ENCODE measurements at places on chromosomes 16 and 17.
A peak's percentile ranks its signal among the peaks of the same experiment; 100 is the strongest.

GRCh38 chr17:10646392-10646990 is 10.6 kb downstream of the MYH3 start:
- peak; percentile 26 for DNase-seq

DNA sequence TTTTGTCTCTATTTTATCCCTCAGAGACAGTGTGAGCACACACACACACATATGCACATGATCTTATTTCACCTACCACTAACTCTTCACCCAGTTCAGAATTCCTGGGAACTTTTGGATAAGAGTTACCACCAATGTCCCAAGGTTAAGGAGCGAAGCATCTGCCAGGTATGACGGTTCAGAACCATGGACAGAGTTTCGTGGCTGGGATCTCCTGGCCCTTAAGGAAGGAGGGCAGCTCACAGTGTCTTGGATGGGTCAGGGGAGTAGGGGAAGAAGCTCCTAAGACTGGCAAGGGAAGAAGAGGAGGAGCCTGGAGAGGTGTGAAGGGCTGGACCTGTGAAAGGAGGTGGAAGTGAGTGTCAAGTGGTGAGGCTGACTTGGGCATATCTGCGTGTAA is 23.0 kb upstream of the TMEM132E start:
- DNase-seq: no peak

- DNase-seq: no peak
Observed at GRCh38 chr16:49024896-49025295, 256.7 kb downstream of the CBLN1 start.

- DNase-seq: no peak
Observed at GRCh38 chr17:59456428-59456827, 109.0 kb upstream of the DHX40 start.

DNA sequence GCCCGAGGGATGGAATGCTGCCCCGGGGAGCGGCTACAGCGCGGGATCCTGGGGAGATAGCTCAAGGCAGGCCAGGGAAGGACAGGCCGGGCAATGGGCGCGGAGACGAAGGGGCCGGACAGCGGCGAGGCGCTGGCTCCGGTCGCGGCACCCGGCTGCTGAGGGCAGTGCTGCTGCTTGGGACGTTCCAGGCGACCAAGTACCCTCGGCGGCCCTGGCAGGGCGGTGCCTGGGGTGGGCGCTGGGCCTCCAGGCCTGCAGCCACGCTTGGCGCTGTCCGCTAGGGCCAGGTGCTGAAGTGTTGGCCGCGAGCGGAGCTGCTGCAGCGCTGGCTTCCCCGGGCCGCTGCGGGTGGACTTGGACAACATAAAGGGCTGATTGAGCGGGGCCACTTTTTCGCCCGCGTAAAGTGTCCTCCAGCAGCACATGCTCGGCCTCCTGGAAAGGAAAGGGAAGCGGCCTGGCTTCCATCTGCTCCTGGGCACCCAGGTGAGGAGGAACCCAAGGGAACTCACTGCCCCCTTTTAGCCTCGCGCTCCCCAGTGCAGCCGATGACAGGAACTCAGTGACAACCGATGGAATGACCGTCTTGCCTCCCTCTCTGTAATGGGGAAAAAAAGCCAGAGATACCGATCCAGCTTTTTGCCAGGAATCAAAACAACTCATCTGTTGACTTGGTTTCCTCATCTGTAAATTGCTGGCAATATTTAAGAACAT is 23.7 kb downstream of the CLEC3A start:
- peak; percentile 10 for DNase-seq

DNA sequence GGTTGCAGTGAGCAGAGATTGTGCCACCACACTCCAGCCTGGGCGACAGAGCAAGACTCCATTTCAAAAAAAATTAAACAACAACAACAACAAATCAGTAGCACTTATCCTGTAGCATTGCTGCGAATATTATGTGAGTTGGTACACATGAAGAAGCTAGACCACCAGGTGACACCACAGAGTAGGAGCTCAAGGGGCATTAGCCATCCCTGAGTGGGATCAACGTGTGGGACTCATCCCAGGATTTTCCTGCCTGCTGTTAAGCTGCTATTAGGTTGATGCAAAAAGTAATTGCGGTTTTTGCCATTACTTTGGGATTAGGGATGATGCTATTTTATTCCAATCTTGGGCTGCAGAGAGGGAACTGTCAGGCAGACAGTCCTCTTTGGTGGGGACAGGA is 47.2 kb downstream of the OTOA start:
- no peak for DNase-seq

Measured in kidney epithelial cell (primary cell).